ENCODE measurements at places on chromosomes 16 and 17. TPM values are rescaled to one million over a fixed set of nuclear protein-coding genes. Genes with fewer than 3 reads are reported as not detected.

- DNase-seq, result no peak
Observed at GRCh38 chr17:58172369-58173071, 5.7 kb downstream of the OR4D2 start.

- DNase-seq, result no peak
Observed at GRCh38 chr16:28180655-28181460, 30.9 kb downstream of the XPO6 start.

- no peak for DNase-seq
Observed at GRCh38 chr16:1093284-1094123, 2.5 kb downstream of the C1QTNF8 start.

DNA sequence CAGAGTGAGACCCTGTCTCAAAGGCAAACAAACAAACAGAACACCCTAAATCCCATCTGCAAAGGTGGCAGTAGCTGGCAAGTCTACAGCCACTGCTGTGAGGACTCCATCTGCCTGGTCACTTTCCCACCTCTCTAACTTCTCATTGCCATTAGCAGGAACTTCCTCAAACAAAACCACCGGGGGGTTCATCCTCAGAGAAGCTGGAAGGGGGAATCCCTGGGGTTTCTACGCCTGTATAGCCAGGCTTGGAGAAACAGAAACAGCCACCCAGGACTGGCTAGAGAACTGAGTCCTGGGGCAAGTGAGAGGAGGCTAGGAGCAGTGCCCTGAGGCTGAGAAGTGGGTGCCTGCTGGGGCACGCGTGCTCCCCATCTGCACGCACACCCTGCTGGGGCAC is 7.3 kb downstream of the RPH3AL start:
- DNase-seq, result no peak

DNA sequence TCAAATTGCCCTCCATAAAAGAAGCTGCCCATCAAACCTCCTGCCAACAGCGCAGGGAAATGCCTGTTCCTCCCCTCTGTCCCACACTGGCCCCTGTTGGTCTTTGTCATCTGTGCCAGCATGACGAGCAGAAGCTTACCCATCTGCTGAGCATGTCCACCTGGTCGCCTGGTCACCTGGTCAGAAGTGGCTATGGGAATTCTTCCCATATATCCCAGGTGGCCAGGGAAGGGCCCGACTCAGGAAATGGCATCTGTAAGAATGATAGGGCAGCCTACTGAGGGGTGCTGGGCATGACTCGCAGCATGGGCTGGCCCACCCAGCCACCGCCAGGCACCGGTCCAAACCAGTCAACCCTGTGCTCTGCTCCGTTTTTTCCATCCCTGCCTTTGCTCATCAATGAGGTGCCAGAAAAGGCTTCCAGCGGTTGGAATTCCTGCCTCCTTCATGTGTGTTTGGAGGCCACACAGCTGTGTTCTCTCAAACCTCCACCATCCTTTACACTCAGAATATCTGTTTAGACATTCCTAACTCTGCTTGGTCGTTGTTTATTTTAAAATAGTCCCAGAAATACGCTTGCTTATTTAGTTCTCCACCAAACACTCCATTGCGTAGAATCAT is 145.2 kb downstream of the CLEC16A start:
- peak; percentile 97 for DNase-seq

SLC46A1 gene
- polyA plus RNA-seq, result 6.4 TPM

ACSF3 gene
- 29.2 TPM for polyA plus RNA-seq

UBE2G1 gene
- polyA plus RNA-seq, result 57.4 TPM

LDHD gene
- 3.1 TPM for polyA plus RNA-seq

CDH15 gene
- polyA plus RNA-seq, result 0.37 TPM

TANGO6 gene
- 7.9 TPM for polyA plus RNA-seq

Data from right lung (tissue), 10 donors.